Memory B cell (primary cell): ENCODE measurements at places on chromosomes 1 and 21.

- DNase-seq, result no peak
These were observed 21.4 kb downstream of the CITED4 start for GRCh38 chr1:40840526-40841323.

DNA sequence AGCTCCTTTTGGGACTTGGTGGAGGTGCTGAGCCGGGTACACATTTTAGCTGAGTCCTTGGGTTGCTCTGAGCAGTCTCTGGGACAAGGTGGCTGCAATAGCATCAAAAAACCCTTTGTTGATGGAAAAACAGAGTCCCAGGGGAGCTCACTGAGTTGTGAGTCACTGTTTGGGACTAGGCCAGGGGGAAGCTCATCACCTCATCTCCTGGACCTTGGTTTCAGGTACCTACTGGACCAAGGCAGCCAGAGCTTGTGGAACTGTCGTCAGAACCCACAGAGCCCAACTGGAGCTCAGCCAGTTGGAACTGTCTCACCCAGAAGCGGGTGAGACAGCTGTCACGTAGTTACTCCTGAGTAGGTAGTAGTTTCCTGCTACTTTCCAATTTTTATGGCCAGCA, 146.7 kb downstream of the HLX start:
- peak; percentile 12 for DNase-seq

- DNase-seq, result no peak
These were observed 124.8 kb downstream of the RIPK4 start for GRCh38 chr21:41641821-41642701.

DNA sequence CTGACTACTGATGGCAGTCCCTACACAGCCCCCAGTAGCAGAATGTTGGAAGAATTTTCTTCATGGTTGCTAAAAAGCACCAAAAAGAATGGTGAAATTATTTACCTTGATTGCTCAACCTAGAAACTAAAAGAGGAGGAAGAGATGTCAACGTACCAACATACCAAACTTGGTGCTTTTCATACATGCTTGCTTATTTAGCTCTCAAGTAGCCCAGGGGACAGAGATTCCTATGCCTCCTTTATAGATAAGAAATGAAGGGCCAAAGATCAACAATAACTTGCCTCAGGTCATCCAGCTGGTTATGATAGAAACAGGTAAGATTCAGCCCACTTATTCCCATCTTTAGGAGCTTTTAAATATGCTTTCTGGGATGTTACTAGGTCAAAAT, 170.6 kb downstream of the PIGK start:
- DNase-seq, result no peak

- DNase-seq, result no peak
These were observed 86.0 kb upstream of the ZBTB40 start for GRCh38 chr1:22365331-22366295.

DNA sequence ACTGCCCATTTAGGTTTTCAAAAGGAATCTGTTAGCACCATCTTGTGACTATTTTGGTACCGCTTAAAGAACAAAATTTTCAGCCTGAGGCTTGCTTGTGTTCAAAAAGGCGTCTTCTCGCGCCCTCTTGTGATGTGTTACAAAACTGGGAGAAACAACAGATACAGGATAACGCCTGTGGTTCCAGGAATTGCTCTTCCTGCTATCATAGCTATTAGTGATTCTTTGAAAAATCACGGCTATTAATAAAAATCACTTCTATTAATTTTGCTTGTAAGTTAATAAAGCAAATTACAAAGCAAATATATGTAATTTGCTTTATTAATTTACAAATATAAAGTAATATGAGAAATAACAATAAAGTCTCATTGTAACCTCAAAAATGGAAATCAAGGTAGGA, 82.2 kb upstream of the ABCD3 start:
- no peak for DNase-seq

DNA sequence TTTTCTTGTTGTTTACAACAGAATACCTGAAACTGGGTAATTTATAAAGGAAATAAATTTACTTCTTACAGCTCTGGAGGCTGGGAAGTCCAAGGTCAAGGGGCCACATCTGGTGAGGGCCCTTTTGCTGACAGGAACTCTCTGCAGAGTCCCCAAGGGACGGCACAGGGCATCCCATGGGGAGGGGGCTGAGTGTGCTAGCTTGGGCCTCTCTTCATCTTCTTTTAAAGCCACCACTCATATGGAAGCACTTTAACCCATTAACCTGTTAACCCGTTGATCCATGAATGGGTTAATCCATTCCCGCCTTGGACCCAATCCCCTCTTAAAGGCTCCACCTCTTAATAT, 76.3 kb downstream of the OBSCN start:
- no peak for DNase-seq
